ENCODE measurements at places on chromosomes 3 and 15. TPM values are rescaled to one million over a fixed set of nuclear protein-coding genes. Genes with fewer than 3 reads are reported as not detected.

PLSCR2 gene
- polyA plus RNA-seq: not detected

TRIM42 gene
- polyA plus RNA-seq: not detected

CD80 gene
- polyA plus RNA-seq: not detected

TMIE gene
- not detected for polyA plus RNA-seq

SLC51B gene
- polyA plus RNA-seq: not detected

ADIPOQ gene
- not detected for polyA plus RNA-seq

Data from neural cell (in vitro differentiated cells).